ENCODE measurements at places on chromosomes 3 and 15.

- DNase-seq: peak; percentile 98
These were observed 647.1 kb downstream of the NTRK3 start for GRCh38 chr15:87609474-87609873.

DNA sequence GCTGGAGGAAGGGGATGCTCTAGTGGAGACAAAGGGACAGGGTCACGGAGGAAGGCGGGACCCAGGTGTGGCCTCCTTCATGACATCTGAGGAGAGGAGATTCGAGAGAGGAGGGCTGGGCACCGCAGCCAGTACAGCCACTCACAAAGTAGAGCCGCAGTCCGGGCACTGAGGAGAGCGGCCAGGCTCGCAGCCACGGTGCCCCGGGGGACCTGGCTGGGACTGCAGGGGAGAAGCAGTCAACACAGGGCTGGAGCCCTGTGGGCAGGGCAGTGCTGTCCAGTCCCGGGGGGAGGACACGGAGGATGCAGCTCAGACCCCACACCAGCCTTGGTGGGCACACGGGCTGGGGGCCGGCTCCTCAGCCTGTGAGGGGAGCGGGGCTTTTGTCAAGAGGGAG is 40.3 kb downstream of the HMCES start:
- DNase-seq: no peak

DNA sequence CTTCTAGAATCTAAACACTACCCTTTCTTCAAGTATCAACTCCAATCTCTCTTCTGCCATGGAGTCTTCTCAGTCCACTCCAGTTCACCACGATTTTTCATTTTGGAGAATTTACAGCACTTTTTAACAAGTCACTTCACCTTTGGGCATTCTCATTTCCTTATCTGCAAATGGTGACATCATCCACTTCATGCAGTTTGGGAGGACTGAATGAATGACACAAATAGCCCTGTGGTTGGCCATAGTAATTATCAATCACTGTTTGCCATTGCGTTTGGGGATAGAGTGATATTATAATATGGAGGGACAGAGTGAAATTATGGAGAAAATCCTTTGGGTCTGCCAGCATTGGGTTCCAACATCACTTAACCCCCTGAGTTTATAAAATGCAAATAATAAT is 38.0 kb upstream of the TM4SF1 start:
- DNase-seq: no peak

DNA sequence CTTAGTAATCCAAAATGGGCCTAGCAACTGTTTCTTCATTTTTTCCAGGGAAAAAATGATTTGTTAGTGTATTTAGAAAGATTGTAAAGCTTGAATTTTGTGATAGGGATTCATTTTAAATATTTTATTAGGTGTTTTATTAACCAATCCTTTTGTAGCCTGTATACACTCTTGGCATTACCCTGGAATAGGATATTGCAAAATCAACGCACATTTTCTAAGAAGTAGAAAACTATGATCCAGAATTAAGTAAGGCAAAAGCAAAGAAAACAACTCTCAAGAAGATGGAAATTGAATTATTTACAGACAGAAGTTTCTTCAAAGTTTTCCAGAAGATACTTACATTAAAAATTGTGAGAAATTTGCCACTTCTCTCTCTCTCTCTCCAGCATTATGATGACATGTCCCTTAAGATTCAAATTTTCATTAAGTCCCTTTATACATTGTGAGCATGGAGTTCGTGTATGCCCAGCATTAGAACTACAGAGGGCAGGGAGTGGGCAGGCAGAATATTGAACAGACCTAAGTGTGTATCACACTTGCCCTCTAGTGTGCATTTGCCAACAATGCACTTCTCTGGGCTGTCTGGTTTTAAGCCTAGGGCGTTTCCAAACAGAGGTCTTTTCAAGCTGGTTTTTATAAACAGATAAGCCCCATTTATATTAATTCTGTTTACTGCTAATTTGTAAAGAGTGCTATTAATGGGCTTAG is 28.5 kb upstream of the CMSS1 start:
- peak; percentile 86 for DNase-seq

DNA sequence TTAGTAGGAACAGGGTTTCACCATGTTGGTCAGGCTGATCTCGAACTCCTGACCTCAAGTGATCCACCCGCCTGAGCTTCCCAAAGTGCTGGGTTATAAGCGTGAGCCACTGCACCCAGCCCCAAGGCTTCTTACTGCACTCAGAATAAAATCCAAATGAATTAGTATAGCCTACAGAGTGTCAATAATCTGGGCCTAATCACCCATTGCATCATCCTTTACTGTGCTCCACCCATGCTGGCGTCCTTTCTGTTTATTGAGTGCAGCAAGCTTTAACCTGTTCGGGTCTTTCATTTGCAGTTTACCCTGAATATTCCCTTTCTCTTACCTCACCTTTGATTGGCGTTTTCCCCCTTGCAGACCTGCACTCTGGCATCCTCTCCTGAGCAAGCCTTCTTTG is 77.7 kb downstream of the CEP63 start:
- DNase-seq: no peak

GRCh38 chr15:98144388-98144787 is 183.9 kb downstream of the ARRDC4 start:
- DNase-seq: no peak

GRCh38 chr3:187044206-187044605 is 95.1 kb downstream of the RPL39L start:
- DNase-seq: peak; percentile 39

All from cardiac fibroblast (primary cell).